T-cell (primary cell): ENCODE measurements at places on chromosomes 4 and X. TPM values are rescaled to one million over a fixed set of nuclear protein-coding genes. Genes with fewer than 3 reads are reported as not detected.

GRCh38 chr4:100166297-100167039 lies 23.8 kb downstream of the DDIT4L start:
- no peaks in the 10 kb centered on the region for H3K27me3 ChIP-seq
- DNase-seq: no peak
- H3K4me1 ChIP-seq: peaks cover 2% of the 10 kb centered on the region
- H3K4me3 ChIP-seq: no peak overlapping the region

DNA sequence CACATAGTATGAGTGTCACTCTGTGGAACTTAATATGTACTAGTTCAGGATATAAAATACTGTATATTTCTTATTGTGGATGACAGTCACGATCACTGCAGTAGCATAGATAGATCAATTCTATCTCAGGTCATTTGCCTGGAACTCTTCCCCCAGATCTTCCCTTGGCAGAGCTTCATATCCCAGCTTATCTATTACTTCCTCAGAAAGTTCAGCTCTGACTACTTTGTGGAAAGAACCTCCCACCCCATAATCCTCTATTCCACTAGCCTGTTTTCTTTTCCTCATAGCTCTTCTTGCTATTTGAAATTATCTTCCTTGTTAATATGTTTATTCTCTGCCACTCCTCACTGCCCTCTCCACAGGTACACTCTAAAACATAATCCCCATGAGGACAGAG lies 10.9 kb downstream of the FAM241A start:
- no peaks in the 10 kb centered on the region for H3K4me1 ChIP-seq
- H3K36me3 ChIP-seq: no peaks in the 10 kb centered on the region
- H3K27me3 ChIP-seq: no peaks in the 10 kb centered on the region
- no peak for DNase-seq
- no peak overlapping the region for H3K27ac ChIP-seq

Gene EMCN
- not detected for total RNA-seq

Gene CACNA1F
- 1.6 TPM for total RNA-seq

Gene NXF2
- not detected for total RNA-seq

Gene RGN
- total RNA-seq: not detected

DNA sequence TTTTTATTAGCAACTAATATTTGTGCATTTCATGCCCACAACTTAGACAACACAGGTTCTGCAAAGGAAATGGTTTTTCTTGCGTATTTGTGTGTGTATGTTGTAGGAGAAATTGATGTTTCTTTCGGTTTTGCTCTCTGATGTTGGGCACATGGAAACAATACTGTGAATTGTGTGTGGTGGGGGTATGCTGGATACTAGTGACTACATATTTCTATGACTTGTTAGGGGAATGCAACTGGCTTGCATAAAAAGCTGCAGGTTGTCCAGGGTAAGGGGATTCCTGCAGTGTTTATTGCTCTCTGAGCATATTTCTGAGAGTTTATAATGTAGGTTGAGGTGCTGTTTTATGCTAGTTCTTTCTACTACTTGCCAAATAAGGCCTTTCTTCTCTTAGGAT lies 11.6 kb downstream of the DLG3 start:
- H3K4me1 ChIP-seq: peaks cover 7% of the 10 kb centered on the region
- peak overlapping the region; percentile 79 for H3K27ac ChIP-seq
- no peaks in the 10 kb centered on the region for H3K27me3 ChIP-seq
- H3K4me3 ChIP-seq: no peak overlapping the region

GRCh38 chr4:70927502-70928137 lies 25.5 kb downstream of the MOB1B start:
- peak overlapping the region; percentile 34 for H3K27ac ChIP-seq
- H3K4me1 ChIP-seq: peaks cover 14% of the 10 kb centered on the region
- no peaks in the 10 kb centered on the region for H3K27me3 ChIP-seq

GRCh38 chrX:72180539-72180938 lies 1.0 kb upstream of the PIN4 start:
- peak overlapping the region; percentile 58 for H3K27ac ChIP-seq
- H3K4me1 ChIP-seq: peaks cover 4% of the 10 kb centered on the region
- H3K36me3 ChIP-seq: no peaks in the 10 kb centered on the region
- no peaks in the 10 kb centered on the region for H3K27me3 ChIP-seq
- DNase-seq: no peak

- H3K27me3 ChIP-seq: no peaks in the 10 kb centered on the region
- no peak overlapping the region for H3K4me3 ChIP-seq
- H3K36me3 ChIP-seq: no peaks in the 10 kb centered on the region
Observed at GRCh38 chr4:55020131-55020530, 105.3 kb downstream of the KDR start.

DNA sequence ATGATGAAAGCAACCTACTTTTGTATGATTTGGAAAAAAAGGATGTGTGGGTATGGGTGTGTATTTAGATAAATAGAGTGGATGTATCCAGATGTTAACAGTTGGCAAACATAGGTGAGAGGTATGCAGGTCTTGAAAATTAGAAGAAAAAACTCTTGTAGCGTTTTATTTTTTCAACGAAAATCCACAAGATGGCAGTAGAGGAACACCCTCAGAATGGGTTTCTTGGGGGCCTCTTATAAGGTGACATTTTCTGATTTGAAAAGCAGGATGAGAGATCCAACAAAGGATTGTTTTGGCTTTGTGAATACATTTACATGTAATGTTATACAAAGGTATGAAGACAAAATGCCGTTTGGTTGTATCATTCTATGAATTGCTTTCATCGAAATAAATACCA lies 68.3 kb downstream of the FMR1NB start:
- DNase-seq: peak; percentile 0
- H3K36me3 ChIP-seq: no peaks in the 10 kb centered on the region
- H3K4me1 ChIP-seq: no peaks in the 10 kb centered on the region
- H3K27me3 ChIP-seq: no peaks in the 10 kb centered on the region
- no peak overlapping the region for H3K27ac ChIP-seq

Gene CHRDL1
- not detected for total RNA-seq

DNA sequence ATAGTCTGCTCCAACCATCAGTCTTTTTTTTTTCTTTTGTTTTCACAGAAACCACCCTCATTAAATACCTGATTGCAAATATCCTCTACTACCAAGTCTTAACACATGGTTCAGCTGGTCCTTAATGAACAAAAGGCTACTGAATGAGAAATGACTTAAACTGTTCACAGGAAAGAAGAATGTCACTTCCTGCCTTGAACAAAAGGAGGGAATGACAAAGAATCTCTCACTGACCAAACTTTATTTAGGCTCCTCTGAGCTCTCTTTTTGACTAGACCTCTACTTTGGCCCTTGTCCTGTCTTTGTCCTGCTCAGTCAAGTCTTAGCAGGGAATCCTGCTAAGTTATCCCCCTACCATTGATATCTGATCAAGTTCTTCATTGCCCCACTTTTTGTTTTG lies 31.8 kb upstream of the GJB1 start:
- H3K36me3 ChIP-seq: no peaks in the 10 kb centered on the region
- peaks cover 26% of the 10 kb centered on the region for H3K4me1 ChIP-seq
- no peak overlapping the region for H3K4me3 ChIP-seq
- H3K27me3 ChIP-seq: no peaks in the 10 kb centered on the region

Gene MAGEC1
- not detected for total RNA-seq

DNA sequence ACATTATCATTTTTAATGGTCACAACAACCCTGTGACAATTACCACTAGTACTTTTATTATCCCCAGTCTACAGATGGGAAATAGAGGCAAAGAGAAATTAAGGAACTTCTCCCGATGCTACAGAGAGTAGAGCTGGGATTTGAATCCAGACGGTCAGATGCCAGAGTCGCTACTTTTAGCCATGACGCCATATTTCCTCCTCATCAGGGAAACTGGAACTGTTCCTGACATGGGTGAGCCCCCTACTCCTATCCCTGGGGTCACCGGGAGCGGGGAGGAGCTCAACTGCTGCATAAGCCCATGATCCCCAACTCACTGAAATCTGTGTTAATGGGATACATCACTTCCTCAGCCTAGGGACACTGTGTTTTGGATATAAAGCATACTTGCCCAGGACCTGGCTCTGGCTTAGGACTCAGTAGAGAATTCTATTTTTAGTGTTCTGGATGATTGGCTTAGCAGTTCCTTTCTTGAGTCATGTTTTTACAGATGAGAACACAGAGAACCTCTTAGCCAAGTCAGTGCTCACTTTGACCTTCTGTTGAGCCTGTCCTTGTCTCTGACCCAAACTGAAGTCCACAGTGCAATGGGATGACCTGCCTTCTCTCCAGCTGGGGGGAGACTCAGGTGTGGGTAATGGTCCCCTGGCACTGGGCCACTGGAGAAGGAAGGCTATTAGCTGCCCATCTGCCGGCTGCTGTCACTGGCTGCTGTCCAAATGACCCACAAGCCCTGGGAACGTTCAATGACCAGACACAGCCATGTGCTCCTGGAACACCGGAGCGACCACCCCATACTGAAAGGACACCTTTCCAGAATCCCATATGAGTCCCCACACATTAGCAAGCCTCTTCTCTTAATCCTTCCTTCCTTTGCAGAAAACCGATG lies 90.8 kb upstream of the SHISA3 start:
- no peak for DNase-seq
- no peak overlapping the region for H3K27ac ChIP-seq
- no peak overlapping the region for H3K4me3 ChIP-seq
- H3K36me3 ChIP-seq: no peaks in the 10 kb centered on the region

- DNase-seq: no peak
- H3K36me3 ChIP-seq: no peaks in the 10 kb centered on the region
- H3K27me3 ChIP-seq: peaks cover under 1% of the 10 kb centered on the region
- H3K4me3 ChIP-seq: no peak overlapping the region
- no peak overlapping the region for H3K27ac ChIP-seq
- no peaks in the 10 kb centered on the region for H3K4me1 ChIP-seq
Observed at GRCh38 chr4:151468715-151469696, 60.0 kb downstream of the FHIP1A start.

Gene FAM184B
- not detected for total RNA-seq
